ENCODE measurements at places on chromosomes 4 and X. TPM values are rescaled to one million over a fixed set of nuclear protein-coding genes. Genes with fewer than 3 reads are reported as not detected.

Gene ASMT
- total RNA-seq = 0.31 TPM

Gene HTRA3
- total RNA-seq = 1.7 TPM

Gene CT45A1
- not detected for total RNA-seq

Gene USP38
- 19.4 TPM for total RNA-seq

Gene CT55
- 0.21 TPM for total RNA-seq

Gene ZNF630
- total RNA-seq = 1.7 TPM

Gene CXorf49
- not detected for total RNA-seq

Gene FATE1
- not detected for total RNA-seq

Gene ASB12
- 0.33 TPM for total RNA-seq

Gene DGAT2L6
- not detected for total RNA-seq

Gene PCDH19
- total RNA-seq = 34.9 TPM

Gene LRAT
- 0.64 TPM for total RNA-seq

DNA sequence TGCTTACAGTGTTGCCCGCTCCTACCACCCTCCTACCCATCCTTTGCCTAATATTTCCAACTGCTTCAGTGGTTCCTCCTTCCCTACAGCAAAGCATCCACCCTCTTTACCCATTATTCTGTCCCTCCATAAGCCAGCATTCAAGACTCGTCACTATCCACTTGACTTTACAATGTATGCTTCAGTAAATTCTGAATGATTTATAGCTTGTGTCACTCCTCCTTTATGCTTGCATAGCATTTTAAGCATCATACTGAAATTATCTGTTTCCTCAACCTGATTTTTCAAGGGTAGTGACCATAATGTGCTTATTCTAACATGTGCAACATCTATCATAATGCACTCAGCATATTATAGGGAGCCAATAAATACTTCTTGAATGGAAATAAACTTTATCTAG is 365.5 kb downstream of the RAB28 start:
- no peak for DNase-seq

- DNase-seq = no peak
Observed at GRCh38 chrX:96425200-96425599, 259.4 kb upstream of the DIAPH2 start.

DNA sequence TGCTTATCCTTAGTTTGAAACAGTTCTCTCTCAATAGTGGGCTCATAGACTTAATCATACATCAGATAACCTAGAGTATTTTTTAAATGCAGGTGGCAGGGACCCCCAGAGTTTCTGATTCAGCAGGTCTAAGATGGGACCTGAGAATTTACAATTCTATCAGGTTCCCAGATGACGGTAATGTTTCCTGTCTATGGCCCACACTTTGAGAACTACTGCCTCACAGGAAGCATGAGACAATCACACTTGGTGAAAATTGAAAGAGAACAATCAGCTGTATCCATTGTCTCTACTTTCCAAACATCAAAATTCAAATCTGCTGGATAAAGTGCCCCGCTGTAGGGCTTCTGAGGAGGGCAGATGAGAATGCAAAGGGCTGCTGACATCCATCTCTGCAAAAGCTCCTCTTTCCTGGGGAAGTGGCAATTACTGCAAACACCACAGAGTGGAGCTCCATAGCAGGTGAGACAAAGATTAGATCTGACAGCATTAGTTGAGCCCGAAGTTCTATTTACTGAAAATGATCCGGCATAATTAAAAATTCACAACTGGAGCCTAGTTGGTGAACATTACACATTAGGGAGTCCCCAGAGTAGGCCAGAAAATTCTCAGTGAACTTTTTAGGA is 187.8 kb upstream of the MBNL3 start:
- DNase-seq = peak; percentile 7

DNA sequence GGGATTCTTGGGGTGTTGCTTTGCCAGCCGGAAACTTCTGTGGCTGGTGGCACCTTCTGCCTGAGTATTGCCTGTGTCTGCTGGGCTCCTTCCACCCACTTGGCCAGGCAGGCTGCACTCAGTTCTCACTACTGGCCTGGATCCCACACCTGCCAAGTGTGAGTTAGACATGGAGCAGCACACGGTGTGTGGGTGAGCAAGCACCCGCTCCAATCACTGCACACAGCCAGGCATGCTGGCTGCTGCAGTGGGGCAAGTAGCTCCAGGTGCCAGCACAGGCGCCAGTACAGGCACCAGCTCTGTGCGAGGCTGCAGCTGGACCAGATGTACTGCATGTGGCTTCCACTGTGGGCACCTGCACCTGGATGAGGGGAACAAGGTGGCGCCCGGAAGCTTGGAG is 23.9 kb downstream of the DCUN1D4 start:
- DNase-seq = no peak

DNA sequence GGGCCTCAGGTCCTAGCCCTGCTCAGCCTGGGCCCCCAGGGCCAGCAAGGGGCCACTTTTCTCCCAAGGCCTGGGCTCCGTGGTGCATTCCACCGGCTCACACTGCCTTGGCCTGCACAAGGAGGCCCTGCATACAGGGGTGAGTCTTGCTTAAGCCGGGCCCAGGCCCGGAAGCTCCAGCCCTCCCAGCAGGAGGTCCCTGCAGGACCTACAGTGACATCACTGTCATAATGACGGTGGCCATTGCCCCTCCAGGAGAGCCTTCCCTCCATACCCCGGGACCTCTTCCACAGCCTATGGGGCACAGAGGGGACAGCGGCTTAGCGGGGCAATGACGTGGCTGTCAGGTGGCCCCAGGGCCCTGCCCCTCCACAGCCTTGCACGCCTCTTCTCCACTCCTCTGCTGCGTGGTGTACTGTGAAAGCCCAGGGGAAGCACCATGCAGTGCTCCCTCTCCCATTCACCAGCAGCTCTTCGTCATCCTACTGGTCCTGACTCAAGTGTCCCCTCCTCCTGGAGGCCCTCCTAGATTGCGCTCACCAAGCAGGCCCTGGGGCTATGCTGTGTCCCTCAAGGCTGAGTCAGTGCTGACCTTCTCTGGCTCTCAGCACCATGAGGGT is 32.3 kb upstream of the AFAP1 start:
- DNase-seq = no peak

GRCh38 chr4:41258783-41259182 is 2.1 kb downstream of the UCHL1 start:
- peak; percentile 45 for DNase-seq

DNA sequence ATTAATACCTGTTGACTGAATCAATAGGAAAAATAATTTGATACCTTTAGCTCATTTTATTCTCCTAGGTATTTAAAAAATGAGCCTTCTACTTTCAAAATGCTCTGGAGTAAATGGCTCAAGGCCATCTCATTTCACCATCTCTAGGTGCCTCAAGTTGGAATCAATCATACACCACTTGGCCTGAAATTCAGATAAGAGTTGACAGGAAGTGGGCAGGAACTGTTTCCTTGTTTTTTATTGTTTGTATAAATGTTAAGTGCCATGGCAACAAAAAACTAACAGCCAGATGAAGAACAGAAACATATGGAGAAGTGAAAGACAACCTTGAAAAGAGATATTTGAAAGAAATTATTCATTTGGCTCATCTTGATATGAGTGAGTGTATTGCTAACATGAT is 12.4 kb downstream of the LIMCH1 start:
- DNase-seq = no peak

- no peak for DNase-seq
Observed at GRCh38 chr4:148044912-148045352, 313.0 kb downstream of the ARHGAP10 start.

DNA sequence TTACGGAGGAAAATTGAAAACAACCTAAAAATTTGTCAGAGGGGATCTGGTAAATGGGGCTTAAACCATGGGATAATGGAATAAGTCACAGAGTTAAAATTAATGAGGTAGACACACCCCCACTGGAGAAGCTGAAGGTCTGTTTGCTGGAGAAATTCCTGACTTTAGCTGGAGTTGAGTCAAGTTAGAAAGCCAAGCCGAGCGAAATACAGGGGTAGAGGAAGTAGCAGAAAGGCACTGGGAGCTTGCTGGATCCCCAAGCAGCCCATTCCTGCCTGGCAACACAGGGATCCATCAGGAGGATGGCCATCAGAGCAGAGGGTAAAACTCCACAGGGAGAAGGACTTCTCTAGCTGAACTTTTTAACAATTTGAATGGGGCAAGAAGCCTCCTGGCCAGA is 163.8 kb downstream of the ATRX start:
- no peak for DNase-seq

- no peak for DNase-seq
Observed at GRCh38 chrX:39421006-39421405, 619.7 kb downstream of the MID1IP1 start.

GRCh38 chr4:7023901-7024300 is 19.3 kb upstream of the TADA2B start:
- no peak for DNase-seq

GRCh38 chr4:163200727-163201349 is 34.1 kb upstream of the NAF1 start:
- DNase-seq = no peak

GRCh38 chrX:11399489-11400094 is 106.4 kb downstream of the AMELX start:
- DNase-seq = no peak

DNA sequence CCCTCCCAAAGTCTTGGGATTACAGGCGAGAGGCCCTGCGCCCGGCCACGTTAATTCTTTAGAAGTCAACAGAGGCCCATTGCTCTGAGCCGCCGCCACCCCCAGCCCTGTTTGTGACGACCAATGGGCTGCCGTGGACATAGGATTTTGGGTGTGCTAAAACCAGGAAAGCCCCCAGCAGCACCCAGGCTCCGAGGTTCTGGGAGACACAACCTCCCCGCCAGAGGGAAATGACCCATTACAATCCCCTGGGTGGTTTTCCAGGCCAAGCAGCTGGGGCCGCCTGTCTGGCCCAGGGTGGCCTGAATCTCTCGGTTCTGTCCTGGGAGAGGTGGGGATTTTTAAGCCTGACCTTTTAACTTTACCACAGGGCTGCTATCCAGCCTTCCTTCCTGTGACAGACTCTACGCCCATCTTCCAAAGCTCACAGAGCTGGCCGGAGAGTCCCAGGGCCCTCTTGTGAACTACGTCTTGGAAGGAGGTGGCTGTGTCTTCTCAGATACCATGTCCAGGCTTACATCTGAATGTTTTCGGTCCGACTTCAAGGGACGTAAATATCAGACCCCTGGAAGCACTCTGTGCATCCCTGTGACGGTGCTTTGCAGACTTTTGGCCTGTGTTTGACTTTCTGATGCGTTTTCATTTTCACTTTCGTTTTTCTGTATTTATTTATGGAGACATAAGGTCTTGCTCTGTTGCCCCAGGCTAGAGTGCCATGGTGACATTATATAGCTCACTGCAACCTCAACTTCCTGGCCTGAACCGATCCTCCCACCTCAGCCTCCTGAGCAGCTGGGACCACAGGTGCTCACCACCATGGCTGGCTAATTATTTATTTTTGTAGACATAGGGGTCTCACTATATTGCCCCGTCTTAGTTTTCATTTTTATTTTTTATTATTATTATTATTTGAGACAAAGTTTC is 36.0 kb downstream of the P2RY8 start:
- DNase-seq = no peak

DNA sequence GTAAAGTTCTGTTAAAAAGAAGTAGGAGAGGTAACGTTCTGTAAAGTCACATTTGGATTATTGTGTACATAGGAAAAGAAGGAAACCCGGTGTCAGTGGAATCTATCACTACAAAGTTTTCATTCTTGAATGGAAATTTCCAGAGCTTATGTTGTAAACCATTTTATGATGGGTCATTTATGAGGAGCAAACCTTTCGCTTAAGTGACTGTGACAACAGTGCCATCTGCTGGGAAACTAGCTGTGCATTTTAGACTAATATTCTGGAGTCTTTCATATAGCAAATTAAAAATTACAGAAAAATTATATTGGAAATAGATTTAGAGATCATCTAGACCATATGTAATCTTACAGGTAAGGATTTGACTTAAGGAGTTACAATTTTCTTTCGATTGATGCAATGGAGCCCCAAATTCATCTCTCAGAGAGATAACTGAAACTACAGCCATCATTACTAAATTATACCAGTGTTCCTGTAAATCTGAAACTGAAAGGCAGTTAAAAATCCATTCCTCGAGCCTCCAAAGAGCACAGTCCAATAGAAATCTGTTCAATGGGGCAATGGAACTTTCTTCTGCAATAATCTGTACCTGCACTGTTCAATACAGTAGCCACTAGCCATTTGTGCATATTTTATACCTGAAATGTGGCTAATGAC is 26.9 kb downstream of the ASB9 start:
- DNase-seq = peak; percentile 6

- DNase-seq = no peak
Observed at GRCh38 chrX:110310896-110311295, 7.0 kb downstream of the AMMECR1 start.

Measured in endothelial cell (in vitro differentiated cells).